ENCODE measurements at places on chromosomes 13 and 19.
A peak's percentile ranks its signal among the peaks of the same experiment; 100 is the strongest.

DNA sequence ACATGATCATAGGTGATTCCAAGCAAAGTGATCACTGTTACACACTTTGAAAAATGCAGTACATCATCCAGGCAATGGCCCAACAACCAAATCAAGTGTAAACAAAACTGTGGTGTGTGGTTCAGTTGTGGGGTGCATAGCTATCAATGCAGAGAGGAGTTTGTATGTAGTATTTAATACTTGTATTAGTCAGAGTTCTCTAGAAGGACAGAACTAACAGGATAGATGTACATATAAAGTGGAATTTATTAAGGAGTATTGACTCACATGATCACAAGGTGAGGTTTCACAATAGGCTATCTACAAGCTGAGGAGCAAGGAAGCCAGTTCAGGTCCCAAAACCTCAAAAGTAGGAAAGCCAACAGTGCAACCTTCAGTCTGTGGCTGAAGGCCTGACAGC lies 249.3 kb upstream of the HTR2A start:
- DNase-seq, result no peak

DNA sequence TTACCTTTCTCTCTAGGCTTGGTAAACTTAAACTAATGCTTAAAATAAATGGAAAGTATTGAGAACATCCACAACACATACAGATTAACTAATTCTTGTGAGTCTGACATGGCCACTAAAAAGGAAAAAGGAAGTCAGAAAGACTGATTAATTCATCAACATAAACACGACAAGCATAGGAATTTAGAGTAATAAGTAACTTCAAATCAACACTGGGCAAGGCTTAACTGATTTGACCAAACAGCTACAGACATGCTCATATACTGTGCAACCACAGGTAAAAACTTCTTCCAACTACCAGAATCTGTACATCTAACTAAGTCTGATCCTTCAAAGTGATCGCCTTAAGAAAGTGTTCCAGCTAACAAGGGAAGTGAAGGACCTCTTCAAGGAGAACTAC lies 20.5 kb downstream of the UGGT2 start:
- DNase-seq, result no peak

DNA sequence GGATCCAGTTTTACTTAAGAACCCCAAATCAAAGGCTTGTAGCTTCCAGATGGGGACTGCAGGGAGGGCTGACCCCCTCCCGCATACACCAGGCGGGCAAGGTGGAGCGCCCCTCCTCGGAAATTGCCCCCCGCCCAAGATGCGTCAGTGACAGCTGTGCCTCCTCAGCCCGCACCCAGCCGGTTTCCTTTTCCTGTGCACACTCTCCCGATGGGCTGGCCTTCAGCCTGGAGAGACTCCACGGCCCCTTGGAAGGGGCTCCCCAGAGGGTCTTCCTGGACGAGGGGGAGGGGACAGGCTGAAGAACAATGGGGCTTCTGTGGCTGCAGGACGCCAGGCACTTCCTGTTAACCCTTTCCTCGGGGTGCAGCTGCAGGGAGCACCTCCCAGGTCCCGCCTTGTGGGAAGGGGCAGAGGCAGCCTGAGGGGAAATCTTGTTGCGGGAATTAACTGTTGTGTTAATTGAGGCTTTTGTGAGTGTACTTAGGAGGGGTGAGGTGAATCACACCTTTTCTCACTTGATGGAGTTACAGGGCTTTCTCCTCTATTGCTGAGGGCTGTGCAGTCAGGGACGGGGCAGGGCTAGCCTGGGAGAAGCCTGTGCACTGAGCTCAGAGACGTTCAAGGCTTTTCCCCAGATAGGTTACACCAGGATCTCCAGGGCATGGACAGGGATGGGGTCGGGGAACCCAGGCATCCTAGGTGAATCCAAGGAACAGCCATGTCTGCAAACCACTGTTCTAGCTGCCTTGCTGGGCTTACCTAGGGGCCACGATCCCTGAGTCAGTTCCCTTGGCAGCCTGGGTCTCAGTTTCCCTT lies 14.3 kb downstream of the IER2 start:
- DNase-seq, result no peak

DNA sequence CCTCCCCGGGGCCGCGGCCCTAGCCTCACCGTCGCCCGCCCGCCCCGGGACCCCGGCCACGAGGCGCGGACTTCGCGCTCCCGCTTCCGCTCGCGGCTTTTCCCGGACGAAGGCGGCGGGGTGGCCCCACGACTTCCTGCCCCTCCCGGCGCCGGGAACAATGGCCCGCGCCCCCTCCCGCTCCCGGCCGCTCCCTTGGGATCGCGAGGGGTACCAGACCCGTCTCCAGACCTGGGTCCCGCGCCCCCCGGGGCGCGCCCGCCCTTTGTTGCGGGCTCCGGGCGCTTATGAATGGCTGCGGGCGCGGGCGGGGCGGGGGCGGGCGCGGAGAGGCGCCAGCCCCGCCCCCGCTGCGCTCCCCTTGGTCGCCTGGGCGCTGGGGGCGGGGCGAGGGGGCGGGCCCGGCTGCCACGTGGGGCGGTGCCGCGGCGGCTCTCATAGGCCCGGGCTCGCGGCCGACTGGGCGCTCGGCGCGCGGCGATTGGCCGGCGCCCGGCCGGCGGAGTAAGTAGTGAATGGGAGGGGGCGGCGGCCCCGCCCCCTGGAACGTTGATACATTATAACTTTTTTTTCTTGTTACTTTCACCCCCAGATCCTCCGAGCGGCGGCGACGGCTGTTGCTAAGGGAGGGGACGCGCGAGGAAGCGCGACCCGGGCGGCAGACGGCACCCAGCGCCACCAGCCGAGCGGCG lies 1.1 kb downstream of the MIDN start:
- peak; percentile 90 for DNase-seq

GRCh38 chr13:91297503-91297902 lies 50.0 kb upstream of the MIR17HG start:
- no peak for DNase-seq

DNA sequence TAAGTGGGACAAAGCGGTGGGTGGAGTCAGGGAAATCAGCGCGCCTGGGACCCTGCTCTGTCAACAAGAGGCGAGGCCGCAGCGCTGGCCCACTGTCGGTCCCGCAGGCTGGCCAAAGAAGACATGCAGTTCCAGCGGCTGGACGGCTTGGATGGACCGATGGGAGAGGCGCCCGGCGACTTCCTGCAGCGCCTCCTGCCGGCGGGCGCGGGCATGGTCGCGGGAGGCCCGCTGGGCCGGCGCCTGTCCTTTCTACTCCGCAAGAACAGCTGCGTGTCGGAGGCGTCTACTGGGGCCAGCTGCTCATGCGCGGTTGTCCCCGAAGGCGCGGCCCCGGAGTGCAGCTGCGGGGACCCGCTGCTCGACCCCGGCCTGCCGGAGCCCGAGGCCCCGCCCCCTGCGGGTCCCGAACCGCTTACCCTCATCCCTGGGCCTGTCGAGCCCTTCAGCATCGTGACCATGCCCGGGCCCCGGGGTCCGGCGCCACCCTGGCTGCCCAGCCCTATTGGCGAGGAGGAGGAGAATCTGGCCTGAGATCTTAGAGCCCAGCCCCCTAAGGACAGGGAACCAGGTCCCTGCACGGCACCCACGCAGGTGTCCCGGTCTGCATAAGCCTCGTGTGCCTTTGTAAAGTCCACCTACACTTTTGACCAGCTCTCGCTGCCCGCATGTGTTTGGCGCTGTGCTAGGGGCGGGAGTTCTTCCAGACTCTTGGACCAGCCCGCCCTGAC lies 6.1 kb downstream of the BEST2 start:
- DNase-seq, result peak; percentile 16
